Stimulated activated CD8-positive, alpha-beta memory T cell treated with anti-CD3 and anti-CD28 coated beads, Interleukin-7, amount 100 ng/mL, for 24 hours (primary cell): ENCODE measurements at places on chromosomes 1 and 21.

GRCh38 chr1:218742467-218743262 is 397.5 kb downstream of the TGFB2 start:
- no peak for DNase-seq

- DNase-seq: no peak
These were observed 58.3 kb downstream of the UBE2T start for GRCh38 chr1:202283379-202283844.

GRCh38 chr1:156889802-156890580 is 3.5 kb upstream of the PEAR1 start:
- peak; percentile 31 for DNase-seq

DNA sequence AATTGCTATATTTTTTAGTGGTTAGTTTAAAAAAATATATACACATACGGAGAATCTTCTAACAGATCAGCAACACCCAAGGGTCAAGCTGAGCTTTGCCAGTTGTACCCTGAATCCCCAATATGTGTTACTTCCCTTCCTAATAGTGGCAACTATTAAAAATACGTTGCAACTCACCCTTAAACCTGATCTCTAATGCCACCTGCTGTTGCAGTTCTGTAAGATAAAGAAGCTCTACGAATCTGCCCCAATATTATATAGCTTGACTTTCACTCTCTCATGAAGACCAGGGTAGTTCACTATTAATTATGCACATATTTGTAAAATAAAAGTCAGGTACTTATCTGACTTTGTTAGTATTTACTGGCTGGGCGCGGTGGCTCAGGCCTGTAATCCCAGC is 58.4 kb downstream of the ASH1L start:
- no peak for DNase-seq

GRCh38 chr1:58282623-58283387 is 263.7 kb downstream of the OMA1 start:
- no peak for DNase-seq

DNA sequence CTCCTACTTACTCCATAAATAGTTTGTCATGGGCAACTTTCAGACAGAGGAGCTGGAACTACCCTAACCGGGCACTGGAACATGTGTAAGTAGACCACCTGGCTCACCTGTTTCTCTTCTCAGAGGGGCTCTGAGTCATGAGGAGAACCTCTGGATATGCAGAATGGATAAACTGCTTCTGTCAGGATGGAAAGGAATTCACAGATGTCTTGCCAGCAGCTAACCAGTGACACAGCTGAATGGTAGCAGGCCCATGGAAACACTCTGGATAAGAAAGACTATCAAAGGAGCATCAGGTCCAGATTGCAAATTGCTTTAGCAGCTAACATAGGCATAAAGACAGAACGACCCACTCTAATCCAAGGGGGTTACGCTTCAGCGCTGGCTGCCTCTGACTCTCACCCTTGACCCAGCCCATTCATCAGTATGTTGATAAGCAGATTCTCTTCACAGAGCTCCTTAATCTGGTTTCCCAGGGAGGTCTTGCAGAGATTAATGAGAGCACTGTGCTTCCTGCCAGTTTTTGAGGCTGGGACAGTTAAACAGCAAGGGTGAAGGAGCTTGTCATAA is 54.2 kb downstream of the HIVEP3 start:
- no peak for DNase-seq

- no peak for DNase-seq
These were observed 681.7 kb upstream of the ADAMTS5 start for GRCh38 chr21:27648560-27648959.

GRCh38 chr21:46215436-46216131 is 13.0 kb downstream of the LSS start:
- no peak for DNase-seq

DNA sequence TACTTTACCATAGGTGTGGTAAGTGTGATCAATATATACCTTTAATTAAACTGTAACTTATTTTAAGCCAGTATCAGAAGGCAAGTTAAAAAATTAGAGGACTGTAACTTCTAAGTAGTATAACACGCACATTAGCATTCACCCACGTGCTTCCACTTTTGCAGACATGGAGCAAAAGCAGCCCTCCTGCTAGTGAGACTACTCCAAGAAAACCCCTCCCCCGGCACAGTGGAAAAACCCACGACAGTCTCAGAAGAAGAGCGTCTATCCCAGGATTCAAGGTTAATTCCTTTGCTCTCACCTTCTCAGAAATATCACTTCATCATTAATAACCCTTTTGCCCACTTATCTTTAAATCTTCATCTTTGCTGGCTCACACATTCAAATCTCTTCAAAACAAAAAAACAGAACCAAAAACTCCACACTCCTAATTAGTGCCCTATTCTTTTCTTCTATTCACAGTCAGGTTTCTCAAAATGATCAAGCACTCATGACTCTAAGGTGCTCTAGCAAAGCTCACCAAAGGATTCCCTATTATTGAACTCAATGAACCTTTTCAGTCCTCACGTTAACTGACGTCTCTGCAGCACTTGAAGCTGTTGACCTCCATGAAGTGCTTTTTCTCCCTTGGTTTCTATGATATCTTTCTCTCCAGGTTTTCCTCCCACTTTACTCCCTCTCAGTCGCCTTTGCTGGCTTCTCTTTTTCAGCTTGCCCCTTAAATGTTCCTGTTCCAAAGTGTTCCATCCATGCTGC is 213.5 kb downstream of the SMYD3 start:
- no peak for DNase-seq

- DNase-seq: no peak
These were observed 45.5 kb upstream of the AIM2 start for GRCh38 chr1:159122005-159122621.

- DNase-seq: no peak
These were observed 31.1 kb upstream of the SRP9 start for GRCh38 chr1:225746361-225747179.

GRCh38 chr1:92117526-92117925 is 37.4 kb downstream of the BTBD8 start:
- DNase-seq: no peak

DNA sequence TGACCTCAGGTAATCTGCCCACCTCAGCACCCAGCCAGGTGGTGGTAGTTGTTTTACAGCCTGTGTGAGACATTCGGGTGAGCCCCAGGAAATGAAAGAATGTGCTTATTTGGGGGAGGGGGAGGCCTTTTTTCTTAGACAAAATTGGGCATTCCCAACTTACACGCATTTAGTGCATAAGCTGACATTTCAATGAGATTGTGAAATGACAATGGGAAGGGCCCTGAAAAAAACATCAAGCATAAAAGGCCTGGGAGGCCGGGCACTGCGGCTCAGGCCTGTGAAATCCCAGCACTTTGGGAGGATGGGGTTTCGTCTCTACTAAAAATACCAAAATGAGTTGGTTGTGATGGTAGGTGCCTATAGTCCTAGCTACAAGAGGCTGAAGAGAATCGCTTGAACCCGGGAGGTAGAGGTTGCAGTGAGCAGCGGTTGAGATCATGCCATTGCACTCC is 5.0 kb downstream of the GAS5 start:
- DNase-seq: no peak
